ENCODE measurements at places on chromosomes 3 and 15. TPM values are rescaled to one million over a fixed set of nuclear protein-coding genes. Genes with fewer than 3 reads are reported as not detected.

Gene LSAMP
- total RNA-seq, result 3.8 TPM

Gene TUSC7
- not detected for total RNA-seq

Gene SLC25A36
- 71.8 TPM for total RNA-seq

Gene VILL
- 4.1 TPM for total RNA-seq

DNA sequence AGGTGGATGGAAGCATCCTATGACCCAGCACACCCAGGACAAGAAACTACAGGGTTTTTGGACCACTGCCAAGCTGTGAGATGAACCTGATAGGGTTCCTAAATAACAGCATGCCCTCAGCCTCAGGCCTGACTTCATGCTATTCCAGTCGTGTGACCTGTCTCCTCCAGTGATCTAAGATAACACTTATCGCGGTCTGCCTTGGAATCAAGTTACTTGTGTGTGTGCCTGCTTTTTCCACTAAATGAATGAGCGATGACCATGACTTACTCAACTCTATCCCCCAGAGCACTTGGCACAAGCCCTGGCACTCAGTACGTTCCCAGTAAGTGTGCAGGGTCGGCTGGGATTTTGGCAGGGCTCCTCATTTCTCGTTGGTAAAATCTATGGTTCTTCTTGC, 172.7 kb upstream of the TP63 start:
- no peak for DNase-seq

- DNase-seq, result no peak
These were observed 13.0 kb downstream of the EFCC1 start for GRCh38 chr3:129014148-129014547.

DNA sequence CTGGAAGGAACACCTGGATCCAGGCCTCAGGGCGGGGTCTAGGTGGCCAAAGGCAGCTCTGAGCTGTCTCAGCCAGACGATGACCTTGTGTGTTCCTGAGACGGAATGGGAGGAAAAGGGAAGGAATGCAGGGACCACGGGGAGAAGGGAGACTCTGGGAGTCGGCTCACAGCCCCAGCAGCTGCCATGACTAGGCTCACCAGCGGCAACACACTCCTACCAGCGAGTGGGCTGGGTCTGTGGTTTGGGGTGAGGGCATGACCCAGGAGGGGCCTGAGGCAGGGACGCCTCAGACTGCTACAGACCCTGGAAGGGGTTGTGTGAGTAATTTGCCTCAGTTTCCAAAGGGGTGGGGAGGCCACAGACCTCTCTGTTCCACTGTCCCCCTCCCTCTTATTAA, 19.8 kb downstream of the IQSEC1 start:
- DNase-seq, result no peak

- DNase-seq, result no peak
These were observed 8.1 kb upstream of the GATM start for GRCh38 chr15:45386420-45386819.

DNA sequence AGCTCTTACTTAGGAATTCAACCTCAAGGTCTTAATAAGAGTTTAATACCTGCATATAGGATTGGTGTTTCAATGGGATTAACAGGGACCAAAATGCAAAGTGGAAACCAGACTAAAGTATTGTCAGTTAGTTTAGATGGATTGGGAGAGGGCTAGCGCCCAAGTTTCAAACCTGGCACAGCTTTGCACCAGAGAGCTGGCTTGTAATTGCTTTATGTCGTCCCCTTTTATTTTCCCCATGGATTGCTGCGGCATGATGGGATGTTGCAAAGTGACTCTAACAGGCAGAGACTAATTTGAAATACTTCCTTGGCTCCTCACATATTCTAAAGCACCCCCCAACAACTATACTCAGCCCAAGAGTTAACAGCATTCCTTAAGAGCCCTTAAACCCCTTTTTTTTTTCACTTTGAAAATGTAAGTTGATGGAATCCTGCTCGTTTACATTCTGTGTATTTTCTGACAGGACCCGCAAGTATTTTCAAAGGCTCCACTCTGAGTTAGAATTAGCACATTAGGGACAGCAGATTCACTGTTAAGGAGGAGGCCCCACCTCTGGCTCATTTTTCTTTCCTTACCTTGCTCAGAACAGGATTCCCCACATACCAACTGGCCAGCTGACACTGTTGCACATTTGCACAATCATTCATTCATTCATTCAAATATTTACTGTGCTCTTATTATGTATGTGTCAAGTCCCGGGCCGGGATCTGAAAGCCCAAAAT, 214.2 kb downstream of the ERC2 start:
- no peak for DNase-seq

- no peak for DNase-seq
These were observed 433.1 kb downstream of the EPHB1 start for GRCh38 chr3:135228201-135228600.

DNA sequence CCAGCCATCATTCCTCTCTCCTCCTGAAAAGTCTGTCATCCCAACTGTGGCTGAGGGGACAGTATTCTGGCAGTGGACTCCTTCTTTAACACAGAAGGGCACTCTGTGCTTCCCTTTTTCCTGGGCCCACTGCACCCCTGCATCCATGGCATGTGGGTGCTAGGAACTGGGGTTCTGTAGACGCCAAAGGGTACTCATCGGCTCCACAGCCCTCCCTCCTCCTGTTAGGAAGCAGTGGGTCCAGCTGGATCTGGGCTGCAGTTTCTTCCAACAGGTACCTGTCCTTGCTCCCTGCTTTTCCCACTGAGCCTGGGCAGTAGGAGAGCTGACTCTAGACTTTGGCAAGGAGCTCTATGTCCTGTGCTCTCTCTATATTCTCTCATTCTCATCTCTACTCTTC, 6.4 kb upstream of the MANF start:
- DNase-seq, result no peak

GRCh38 chr3:128215800-128216495, 62.7 kb downstream of the EEFSEC start:
- no peak for DNase-seq

GRCh38 chr3:49397470-49397869, 14.3 kb downstream of the RHOA start:
- no peak for DNase-seq

- no peak for DNase-seq
These were observed 3.7 kb downstream of the SPTBN5 start for GRCh38 chr15:41890050-41890690.

GRCh38 chr15:60713119-60714084, 234.5 kb upstream of the ICE2 start:
- no peak for DNase-seq

- no peak for DNase-seq
These were observed 11.5 kb downstream of the PLA2G4F start for GRCh38 chr15:42144841-42145375.

Data from H1 (cell line).